ENCODE measurements at places on chromosomes 11 and 22.

DNA sequence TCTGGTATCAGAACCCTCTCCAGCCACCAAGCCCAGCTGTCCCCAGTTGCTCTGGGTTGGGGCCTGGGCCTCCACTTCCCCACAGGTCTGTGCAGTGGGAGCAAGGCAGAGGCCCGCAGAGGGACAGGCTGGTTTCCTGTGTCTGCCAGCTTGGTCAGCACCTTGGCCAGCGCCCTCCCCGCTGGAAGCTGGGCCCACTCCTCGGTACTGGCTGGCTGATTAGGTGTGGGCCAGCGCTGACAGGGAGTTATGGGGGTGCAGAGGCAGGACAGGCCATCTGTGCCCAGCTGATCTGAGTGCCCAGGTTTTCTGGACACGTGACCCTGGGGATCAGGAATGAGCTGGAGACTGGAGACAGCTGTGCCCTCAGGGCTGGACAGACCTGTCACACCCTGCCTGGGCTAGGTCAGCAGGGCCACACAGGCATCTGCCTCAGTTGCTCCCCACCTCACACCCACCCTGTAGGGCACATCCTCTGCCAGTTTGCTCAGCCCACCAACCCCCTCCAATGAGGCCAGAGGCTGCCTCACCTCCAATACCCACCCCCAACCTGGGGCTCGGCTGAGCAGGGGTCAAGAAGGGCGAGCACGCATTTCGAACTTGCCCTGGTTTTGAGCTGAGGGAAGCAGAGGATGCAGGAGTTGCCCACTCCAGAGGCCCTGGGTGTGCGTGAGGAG, 175.3 kb downstream of the IGLL1 start:
- DNase-seq = no peak

GRCh38 chr22:26559961-26560575, 29.9 kb downstream of the TPST2 start:
- DNase-seq = no peak

GRCh38 chr11:72265951-72266350, 22.0 kb upstream of the PHOX2A start:
- no peak for DNase-seq

- no peak for DNase-seq
Observed at GRCh38 chr22:26589367-26589844, 526 bp downstream of the TPST2 start.

DNA sequence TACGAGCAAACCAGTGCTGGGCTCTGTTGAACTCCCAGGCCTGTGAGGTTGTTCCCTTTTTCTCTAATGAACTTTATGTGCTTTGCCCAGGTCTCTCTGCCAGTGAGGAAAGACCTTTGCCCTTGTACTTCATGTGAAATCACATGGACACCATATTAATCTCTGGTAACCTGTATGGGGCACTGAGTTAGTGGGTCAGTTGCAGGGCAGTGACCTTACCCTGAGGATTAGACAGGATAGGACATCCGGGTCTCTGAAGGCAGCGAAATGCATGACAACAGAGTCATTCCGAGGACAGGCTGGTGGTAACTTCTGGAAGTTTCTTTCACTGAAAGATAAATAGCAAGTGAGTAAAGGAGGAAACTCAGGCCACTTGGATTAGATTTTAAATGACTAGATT, 93.7 kb downstream of the ZBTB16 start:
- no peak for DNase-seq

DNA sequence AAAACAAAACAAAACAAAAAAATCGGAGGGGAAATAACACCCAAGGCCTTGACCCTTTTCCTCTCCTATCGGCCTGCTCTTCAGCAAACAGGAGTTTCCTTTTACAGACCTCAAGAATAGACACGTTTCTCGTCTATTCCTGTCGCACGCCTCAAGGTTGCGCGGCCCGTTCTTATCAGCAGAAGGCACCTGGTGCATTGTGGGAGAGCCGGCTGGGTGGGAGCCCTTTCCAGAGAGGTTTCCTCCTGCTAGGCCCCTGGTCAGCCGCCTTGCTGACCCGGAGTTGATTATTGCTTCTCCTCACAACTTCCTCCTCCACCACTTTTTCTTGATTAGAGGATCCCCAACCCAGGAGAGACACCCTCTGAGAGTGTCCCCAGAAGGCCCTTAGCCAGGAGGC, 497.3 kb downstream of the MIAT start:
- no peak for DNase-seq

GRCh38 chr11:105204636-105205035, 65.1 kb upstream of the CARD18 start:
- no peak for DNase-seq

DNA sequence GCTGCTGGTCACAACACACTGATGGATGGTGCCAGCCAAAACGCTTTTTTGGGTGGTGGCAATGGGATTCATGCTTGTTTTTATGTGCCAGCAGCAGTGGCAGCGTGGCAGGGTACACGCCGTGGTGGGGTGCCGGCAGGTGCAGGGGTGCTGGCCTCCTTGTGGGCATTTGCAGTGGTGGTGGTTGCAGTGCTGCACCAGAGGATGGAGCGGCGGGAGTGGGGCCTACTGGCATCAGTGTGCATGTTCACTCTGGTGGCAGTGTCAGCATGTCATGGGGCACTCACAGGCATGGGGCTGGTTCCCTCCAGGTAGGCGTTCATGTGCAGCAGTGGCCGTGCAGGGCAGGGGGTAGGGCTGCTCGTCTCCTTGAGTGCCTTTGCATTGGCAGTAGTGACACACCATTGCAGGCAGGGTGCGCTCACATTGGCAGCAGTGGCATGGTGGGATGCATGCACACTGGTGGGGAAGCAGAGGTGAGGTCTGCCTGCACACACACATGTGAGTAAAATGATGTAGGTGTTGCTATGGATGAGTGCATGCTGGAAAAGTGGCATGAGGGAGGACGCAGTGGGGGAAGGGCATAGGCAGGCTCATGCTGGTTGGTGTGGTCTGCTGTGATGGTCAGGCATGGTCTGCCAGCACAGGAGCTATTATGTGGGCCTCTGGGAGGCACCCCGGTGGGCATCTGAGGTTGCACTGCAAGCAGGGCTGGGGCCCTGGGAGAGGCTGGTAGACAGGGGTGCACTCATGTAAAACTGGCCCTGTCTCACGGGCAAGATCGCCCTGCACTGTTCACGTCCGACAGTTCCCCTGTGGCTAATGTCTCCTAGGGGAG, 29.9 kb downstream of the CCDC15 start:
- DNase-seq = no peak

- DNase-seq = no peak
Observed at GRCh38 chr11:45304111-45304991, 18.2 kb upstream of the SYT13 start.

DNA sequence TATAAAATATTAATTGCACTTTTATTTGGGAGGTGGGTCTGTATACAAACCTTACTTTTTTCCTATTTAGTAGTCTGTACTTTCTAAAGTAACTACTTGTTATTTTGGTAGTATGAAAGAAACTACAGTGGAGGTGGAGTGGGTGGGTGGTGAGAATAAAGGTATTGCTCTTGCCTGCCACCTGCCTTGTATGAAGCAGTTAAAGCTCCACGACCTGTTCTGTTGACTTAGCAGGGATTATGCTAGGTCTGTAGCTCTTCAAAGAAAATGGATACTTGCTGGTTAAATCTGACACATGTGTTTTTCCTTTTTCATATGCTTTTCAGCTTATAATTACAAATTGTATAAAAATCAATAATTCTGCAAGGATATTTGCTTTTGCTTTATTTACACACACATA, 111.9 kb downstream of the EHF start:
- DNase-seq = no peak

DNA sequence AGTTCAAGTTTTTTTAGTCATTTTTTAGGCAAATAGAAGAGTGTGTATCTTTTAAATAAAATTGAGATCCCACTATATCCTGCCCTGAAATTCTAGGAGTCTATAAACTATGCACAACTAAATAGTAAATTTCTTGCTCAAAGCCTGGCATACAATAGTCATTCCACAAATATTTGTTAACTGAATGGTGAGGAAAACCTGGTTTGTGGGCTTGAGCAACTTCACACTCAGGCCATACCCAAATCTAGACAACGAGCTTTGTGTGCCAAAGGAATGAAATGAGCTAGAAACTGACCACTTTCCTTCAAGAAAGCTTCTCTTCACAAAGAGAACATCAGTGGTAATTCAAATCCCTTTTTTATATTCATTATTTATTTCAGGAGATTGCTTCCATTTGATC, 39.6 kb upstream of the AMOTL1 start:
- no peak for DNase-seq

GRCh38 chr11:111460856-111461255, 51.3 kb downstream of the BTG4 start:
- no peak for DNase-seq

- DNase-seq = no peak
Observed at GRCh38 chr11:72693271-72693968, 19.2 kb upstream of the PDE2A start.

DNA sequence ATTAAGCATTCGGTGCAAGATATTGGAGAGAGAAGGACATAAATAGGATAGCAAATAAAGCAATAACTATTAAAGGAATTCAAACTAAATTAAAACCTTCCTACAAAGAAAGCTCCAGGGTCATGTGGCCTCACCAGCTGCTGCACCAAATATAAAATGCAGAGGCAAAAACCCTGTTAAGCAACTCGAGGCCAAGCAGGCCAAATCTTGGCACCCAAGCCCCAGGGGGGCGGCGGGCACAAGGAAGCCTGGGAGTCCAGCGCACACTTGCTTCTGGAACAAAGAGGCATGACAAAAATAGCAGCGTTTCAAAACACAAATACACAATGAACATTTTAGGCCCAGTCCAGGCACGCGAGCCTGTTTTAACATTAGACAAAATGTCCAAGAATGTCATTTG, 20.8 kb downstream of the KRTAP5-6 start:
- no peak for DNase-seq

DNA sequence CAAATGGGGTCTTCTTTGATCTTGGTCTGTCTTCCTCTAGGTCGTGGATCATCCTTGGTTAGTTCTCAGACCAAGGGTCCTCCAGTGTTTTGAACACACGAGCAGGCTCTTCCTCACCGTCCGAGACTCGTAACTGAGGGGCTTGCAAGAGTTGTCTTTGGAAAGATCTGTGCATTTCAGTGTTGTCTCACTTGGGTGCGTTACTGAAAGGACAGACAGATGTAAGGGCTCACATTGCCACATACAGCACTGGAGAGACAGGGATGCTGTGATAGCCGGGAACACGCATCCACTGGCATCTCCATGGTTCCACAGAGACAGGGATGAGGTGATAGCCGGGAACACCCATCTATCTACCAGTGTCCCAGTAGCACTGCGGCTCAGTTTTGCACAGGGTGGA, 15.7 kb downstream of the GLB1L2 start:
- DNase-seq = no peak

DNA sequence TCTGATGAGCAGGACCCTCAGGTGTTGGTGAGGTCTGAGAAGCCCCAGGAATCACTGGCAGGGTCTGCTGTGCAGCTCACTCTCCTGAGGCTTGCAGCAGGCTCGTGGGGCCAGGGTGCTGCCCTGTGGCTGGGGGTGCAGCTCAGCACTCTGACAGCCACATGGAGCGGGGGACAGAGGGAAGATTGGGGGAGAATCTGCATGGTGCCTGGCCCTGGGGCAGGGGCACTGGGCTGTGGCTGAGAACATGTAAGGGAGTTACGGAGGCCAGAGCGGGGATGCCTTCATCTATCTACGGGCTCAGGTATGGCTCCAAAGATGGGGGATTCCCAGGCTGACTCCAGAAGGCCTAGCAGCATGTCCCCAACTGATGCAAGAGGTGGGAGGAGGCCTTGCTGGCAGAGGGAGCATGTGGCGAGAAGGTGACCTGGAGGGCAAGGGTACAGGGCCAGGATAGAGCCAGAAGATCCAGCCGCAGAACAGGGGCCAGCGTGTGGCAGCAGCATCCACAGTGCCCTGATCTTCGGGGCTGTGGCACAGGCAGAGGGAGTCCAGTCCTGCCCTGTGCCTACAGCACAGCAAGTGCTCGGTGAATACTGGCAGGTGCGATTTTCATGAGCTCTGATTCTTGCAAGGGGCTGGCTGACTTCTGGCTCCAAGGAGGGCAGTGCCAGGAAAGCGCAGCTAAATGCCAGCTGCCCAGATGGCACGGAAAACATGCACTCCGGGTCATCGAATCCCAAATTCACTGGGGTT, 184.7 kb downstream of the CTTN start:
- DNase-seq = no peak

DNA sequence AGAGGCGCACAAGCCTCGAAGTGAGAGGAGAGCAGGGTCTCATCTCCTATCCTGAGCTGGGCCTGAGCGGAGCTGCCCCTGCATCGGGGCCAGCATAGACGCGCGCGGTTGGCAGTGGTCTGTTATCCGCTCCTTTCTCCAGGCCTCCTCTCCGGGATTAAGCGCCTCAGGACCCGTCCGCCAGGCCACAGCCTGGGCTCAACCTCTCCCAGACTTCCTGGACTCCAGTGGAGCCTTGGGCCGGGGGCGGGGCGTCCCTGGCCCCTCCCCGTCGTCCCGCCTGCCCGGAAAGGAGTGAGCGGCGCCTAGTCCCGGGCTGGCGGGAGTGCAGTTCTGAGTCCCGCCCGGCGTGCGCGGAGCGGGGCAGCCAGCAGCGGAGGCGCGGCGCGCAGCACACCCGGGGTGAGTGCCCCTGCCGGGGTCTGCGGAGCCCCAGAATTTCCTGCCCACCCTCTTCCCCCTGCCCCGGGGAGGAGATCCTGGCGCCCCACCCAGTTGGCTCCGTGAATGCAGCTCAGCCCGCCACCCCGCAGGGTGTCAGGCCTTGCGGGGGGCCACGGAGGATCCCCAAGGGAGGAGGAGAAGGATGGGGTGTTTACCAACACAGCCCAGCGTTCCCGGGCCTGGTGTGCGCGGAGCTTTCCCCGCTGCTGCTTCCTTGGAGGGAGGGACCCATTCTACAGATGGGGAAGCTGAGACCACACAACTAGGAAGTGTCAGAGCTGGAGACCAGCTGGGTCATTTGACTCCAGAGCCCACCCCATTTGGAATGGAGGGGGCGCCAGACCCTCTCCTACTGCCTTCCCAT, at the start of gene TCIRG1:
TCIRG1 (plus strand) TSS at position 308 of the 808 bp plus-strand sequence. CDS start 2,247 bp downstream, outside the sequence.
- peak; percentile 26 for DNase-seq

GRCh38 chr11:126231725-126232459, 20.3 kb downstream of the FAM118B start:
- no peak for DNase-seq

- no peak for DNase-seq
Observed at GRCh38 chr11:82494988-82495432, 238.7 kb downstream of the FAM181B start.

GRCh38 chr22:47450876-47451475, 688.5 kb downstream of the TBC1D22A start:
- DNase-seq = no peak

DNA sequence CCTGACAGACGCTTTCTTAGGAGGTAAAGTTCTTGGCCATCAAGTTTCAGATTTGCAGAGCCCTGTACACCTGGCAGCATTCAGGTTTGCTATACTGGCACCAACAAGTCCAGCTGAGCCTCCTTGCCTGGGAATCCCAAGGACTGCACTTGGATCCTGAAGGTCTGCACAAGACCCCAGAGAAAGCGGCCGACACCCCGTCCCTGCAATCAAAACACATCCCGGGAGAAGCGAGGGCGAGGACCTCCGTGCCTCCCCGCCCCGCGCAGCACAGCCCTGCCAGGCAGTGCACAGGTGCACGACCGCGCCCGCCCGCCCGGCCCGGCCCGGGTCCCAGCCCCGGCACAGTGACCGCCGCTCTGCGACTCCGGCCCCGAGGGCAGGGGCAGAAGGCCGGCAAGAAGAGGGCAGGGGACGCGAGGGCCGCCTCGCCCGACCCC, 559 bp downstream of the MRTFA start:
- no peak for DNase-seq

Measured in activated T-helper 1 cell treated with anti-CD3 and anti-CD28 coated beads, Interleukin-2, amount 50 U/mL, for 16 hours (primary cell).